ENCODE measurements at places on chromosomes 12 and 14.

- no peak for DNase-seq
These were observed 4.3 kb upstream of the STRN3 start for GRCh38 chr14:31030469-31030868.

DNA sequence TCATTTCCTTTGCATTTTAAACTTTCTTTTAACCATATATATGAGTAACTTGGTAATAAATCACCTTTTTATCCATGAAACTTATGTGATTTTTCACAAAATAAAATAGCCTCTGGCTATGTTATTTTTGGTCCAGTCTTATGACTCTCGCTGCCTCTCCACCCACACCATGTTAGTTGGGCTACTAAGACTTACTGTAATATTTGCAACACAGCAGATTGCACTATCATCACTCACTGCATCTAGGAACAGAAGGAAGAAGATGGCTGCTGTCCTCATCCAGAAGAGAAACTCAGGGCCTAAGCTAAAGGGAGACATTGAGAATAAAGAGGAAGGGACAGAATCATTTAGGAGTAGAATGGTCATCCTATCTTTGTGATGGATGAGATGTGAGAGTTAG is 12.6 kb upstream of the B4GALNT3 start:
- DNase-seq, result no peak

GRCh38 chr12:91492648-91493047 is 310.0 kb upstream of the DCN start:
- DNase-seq, result no peak

- DNase-seq, result peak; percentile 75
These were observed 12.0 kb upstream of the BLTP3B start for GRCh38 chr12:100154474-100155247.

DNA sequence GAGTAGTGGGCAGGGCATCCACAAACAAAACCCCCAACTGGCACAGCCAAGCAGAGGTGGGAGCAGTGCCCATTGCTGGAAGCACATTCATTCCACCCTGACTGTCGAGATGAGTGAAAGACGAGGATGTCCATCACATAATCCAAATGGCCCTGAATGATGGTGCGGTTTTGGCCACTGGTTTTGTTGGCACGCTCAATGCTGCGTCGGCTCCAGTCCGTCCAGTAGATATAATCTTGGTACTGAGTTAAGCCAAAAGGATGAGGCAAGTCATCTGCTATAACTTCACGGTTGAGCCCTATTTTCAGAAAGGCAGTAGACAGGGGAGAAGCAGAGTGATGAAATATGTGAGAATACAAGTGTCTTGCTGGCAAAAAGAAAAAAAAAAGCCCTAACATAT is 88.1 kb downstream of the BCL2L14 start:
- no peak for DNase-seq

DNA sequence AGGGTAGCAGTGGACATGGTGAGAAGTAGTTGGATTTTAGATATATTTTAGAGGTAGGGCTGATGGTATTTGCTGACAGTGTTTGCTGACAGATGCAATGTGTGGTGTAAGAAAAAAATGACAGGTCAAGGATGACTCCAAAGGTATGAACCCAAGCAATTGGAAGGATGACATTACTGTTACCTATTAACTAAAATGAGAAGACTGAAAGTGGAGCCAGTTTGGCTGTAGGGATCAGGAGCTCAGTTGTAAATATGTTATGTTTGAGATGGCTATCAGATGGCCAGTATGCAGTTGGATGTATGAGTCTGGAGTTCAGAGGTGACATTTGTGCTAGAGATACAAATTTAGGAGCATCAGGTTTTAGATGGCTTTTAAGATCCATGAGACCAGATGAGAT is 17.4 kb upstream of the SERPINA6 start:
- DNase-seq, result no peak

GRCh38 chr14:100965296-100965695 is 61.8 kb upstream of the RTL1 start:
- DNase-seq, result no peak

GRCh38 chr12:3432176-3432742 is 58.7 kb upstream of the PRMT8 start:
- DNase-seq, result no peak

DNA sequence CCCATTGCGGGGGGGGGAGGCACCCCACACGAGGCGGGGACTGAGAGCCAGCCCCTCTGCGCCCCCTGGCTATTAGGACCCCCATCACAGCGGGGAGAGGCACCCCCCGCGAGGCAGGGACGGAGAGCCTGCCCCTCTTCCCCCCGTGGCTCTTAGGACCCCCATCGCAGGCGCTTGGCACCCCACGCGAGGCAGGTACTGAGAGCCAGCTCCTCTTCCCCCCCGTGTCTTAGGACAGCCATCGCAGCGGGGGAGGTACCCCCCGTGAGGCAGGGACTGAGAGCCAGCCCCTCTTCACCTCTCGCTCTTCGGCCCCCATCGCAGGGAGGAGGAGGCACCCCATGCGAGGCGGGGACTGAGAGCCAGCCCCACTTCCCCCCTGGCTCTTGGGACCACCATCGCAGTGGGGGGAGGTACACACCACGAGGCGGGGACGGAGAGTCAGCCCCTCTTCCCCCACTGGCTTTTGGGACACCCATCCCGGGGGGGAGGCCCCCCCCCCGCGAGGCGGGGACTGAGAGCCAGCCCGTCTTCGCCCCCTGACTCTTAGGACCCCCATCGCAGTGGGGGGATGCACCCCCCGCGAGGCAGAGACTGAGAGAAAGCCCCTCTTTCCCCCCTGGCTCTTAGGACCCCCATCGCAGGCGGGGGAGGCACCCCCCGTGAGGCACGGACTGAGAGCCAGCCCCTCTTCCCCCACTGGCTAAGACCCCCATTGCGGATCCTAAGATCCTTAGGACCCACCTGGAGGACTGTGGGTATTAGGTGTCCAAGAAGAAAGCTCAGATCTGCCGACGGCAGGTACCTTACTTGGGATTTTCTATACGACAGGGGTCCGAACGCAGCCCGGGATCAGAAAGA is 198.6 kb upstream of the PZP start:
- no peak for DNase-seq
